H1 (cell line): ENCODE measurements at places on chromosomes 3 and 15. TPM values are rescaled to one million over a fixed set of nuclear protein-coding genes. Genes with fewer than 3 reads are reported as not detected.
A peak's percentile ranks its signal among the peaks of the same experiment; 100 is the strongest.

DNA sequence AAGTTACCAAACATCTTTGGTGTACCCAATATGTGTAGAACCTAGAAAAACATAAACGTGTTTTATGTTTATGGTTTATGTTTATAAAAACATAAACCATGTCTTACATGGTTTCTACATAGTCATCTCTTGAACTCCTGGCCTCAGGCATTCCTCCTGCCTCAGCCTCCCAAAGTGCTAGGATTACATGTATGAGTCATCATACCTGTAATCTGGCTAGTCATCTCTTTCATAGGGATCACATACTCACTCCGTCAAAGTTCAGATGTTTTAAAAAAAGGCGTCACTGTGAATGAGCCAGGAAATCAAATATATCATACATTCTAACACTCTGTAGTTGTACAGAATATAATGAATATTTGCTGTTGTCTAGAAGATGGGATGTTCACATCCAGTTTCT lies 178.6 kb downstream of the CPNE4 start:
- H3K27me3 ChIP-seq: no peaks in the 10 kb centered on the region
- H3K4me3 ChIP-seq: no peak overlapping the region
- no peak overlapping the region for H3K27ac ChIP-seq
- no peaks in the 10 kb centered on the region for H3K36me3 ChIP-seq
- no peaks in the 10 kb centered on the region for H3K4me1 ChIP-seq

DNA sequence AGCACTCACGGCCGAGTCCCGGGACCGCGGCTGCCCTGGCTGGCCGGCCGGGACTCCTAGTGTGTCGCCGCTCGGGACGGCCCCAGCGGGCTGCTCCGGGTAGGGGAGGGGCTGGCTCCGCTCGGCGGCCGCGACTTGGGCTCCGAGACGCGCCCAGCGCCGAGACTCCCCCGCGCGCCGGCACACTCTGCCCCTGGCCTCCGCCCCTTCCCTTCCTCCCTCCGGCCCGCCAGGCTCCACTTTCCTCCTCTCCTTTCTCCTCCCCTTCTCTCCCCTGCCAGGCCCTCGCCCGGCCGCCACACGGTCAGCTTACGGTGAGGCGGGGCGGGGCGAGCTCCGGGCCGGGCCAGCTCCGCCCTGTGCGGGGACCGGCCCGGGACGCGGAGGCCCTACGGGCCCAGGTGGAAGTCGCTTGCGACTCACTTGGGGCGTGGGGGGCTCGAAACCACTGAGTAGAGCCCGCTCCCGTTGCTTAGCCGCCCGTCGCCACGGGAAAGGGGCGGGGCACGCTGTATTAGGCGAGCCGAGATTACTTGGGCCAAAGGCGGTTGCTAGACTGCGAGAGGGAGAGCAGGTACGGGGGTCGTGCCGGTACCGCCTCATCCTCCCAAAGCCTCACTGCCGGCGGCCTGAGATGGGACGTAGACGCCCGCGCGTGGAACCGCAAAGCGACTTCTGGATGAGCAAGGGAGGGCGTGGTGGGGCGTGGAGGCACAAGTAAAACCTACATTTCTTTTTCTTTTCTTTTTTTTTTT lies at the start of gene ITGB5:
Gene ITGB5, minus strand, starts transcription at position 189 of the 755 bp plus-strand sequence. CDS start 365 bp downstream, outside the sequence.
- peak within 1 kb of the TSS; percentile 70 for H3K4me3 ChIP-seq
- peak; percentile 87 for DNase-seq
- peak within 1 kb of the TSS; percentile 52; the same call in 1 of the 2 replicates for H3K27ac ChIP-seq
- no peaks in the 10 kb centered on the region for H3K27me3 ChIP-seq

DNA sequence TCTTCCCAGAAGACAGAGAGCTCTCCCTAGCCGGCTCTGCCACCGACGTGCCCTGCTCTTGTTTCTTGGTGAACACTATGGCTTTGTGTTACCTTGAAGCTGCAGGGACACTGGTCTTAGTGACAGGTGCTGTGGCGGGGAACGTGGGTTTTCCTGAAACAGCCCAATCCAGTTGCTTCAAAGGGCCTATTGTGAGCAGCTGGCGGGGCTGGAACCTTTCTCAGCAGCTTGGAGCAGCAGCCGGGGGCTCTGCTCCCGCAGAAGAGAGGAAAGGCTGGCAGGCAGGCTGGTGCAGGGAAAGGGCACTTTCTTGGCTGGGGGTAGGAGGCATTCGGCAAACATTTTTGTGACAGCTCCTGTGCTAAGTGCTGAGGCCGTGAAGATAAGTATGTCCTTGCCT lies 12.8 kb downstream of the MYZAP start:
- no peak overlapping the region for H3K4me3 ChIP-seq
- DNase-seq: no peak
- no peaks in the 10 kb centered on the region for H3K4me1 ChIP-seq
- H3K36me3 ChIP-seq: no peaks in the 10 kb centered on the region

GRCh38 chr3:58989955-58990354 lies 59.9 kb downstream of the CFAP20DC start:
- H3K4me1 ChIP-seq: no peaks in the 10 kb centered on the region
- H3K27ac ChIP-seq: no peak overlapping the region
- H3K27me3 ChIP-seq: peaks cover 1% of the 10 kb centered on the region
- no peak overlapping the region for H3K4me3 ChIP-seq

The BMF gene
- total RNA-seq: 24.2 and 30.9 TPM in 2 replicates

The MUC13 gene
- total RNA-seq: not detected in 2 replicates
